ENCODE measurements at places on chromosomes 11 and 22.

DNA sequence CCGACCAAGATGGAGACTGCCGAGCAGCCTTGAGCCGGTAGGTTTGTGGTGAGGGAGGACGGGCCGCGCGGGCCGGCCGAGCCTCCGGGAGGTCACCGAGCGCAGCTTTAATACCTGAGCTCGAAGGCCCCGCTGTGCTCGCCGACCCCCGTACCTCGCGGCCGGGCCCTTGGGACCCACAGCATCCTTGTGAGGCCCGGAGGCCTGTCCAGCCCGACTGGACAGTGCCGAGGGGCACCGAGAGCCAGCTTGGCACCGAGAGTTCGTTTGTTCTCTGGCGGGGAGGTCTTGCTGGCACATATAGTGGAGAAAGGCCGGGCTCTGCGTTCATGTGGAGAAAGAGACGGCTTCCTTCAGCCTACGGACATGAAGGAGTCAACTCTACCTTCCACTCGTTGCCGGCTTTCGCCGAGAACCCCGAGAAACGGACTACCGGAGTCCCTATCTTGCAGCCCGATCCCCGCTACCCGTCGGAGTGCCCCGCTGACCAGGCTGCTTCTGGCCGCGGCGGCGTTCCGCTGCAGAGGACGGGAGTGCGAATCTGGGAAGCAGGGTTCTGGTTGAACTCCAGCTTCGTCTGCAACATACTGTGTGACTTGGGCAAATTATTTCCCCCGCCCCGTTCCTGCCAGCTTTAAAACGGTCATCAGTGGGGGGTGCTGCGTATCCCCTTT is 349 bp downstream of the TSSC4 start:
- peak; percentile 68 for DNase-seq

- peak; percentile 56 for DNase-seq
Observed at GRCh38 chr11:65595131-65595530, 469 bp downstream of the KCNK7 start.

DNA sequence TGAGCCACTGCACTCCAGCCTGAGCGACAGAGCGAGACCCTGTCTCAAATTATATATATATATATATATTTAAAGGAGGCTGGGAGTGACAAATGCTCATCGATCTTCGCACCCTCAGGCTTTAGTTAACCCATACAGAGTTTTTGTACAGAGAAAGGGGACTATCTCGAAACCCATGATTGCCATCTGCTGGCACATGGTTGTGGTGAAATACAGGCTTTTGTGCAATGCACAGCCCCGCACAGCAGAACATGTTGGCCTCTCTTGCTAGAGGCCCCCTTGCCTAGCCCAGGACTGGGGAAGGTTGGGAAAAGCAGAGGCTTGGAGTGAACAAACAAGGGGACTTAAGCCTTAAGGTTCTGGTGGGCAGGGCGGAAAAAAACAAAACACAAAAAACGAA is 3.6 kb downstream of the MYBPC3 start:
- DNase-seq: peak; percentile 52

DNA sequence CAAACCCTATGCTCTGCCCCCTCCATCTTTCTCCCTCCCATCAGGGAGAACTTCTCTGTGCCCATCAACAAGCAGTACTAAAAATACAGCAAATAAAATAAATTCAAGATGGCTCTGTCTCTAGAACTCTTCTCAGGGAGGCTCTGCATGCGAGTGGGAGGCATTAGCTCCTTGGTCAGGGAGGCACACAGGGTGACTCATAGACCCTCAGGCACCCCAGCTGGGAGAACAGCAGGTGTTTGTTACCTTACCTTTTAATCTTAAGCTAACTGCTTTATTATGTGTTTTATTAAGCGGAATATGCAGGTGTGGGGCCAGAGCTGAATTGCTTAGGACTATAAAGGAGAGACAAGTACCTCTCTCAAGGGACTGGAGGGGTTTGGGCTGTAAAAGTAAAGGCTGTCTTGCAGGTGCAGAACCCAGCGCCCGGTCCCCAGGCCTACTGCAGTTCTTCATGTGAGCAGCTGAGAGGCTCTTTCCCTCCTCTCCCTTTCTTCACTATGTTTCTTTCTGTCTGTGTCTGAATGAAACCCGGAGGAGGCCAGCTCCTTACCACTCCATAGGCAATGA is 20.8 kb downstream of the CSNK2A3 start:
- no peak for DNase-seq

DNA sequence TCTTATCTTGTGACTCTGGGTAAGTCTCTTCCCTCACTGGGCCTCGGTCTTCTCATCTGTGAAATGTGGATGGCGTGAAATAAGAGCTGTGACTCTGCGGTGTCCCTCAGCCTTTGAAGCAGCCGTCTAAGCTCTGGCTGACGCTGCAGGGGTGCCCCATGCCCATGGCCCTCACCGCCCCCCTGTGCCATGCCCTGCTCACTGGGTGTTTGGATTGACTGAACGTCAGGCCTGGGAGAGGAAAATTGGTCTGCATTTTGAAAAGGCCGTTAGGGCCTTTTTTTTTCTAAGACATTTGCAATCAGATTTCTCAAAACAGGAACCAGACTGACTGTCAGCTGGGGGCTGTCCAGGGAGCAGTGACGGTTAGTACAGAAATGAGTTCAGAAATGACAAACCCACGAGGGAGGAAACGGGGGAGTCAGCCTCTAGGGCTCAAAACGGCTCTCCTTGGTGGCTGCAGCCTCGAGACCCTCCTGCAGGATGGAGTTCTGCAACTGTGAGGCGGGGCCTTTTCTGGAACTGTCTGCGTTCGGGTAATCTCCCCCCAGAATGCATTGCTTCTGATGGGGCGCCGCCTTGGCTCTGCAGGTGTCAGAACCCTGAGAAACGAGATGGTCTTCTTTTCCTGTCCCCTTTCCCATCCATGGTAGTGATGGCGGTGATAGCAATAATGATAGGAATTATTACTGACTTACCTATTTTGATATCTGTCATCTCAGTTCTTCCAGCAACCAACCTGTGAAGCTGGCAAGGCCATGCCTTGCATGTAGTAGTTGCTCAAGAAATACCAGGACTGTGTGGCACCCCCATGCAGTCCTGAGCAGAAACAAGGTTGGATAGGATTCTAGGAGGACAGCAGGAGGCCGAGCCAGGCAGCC is 2.0 kb downstream of the GRK2 start:
- peak; percentile 48 for DNase-seq

- no peak for DNase-seq
Observed at GRCh38 chr22:30603801-30604200, 3.2 kb upstream of the TCN2 start.

GRCh38 chr11:46485856-46486443 is 94.4 kb upstream of the CHRM4 start:
- no peak for DNase-seq

DNA sequence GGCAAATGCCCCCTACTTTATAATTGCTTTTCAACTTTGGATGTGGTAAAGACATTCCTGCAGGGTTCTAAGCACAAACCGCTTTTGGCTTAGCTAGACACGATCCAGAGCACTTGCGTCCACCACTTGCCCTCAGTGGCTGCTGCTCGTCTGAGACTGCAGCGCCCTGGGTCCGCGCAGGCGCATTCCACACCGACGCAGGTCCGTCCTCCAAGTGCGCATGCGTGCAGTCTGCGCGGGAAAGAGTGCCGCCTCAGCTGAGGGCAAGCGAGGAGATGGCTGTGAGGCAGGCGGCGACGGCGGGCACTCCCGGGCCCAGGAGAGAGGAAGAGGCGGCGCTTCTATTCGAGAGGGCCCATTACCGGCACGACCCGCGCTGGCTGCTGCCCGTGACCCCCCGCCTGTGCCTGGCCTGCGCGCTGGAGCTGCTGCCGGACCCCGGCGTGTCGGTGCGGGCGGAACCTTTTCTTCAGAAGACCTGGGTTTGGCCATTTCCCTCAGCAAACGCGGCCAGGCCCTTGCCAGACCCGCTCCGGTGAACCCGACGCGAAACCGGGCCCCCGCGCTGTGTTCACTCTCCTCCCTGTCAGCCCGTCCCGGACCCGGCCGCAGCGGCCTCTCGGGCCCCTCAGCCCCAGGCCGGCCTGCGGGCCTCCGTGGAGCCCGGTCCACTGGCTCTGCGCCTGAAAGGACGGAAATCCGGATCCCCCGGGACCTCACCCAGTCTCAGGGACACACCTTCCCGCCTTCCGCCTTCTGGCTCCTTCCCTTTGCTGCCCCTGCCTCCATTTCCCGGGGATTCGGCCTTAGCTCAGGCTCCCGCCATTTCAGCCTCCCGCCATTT is at the start of gene MEI1:
Gene MEI1, plus strand, starts transcription at position 240 of the 844 bp plus-strand sequence. Its CDS starts 36 bp downstream, at position 276.
- peak; percentile 88 for DNase-seq

DNA sequence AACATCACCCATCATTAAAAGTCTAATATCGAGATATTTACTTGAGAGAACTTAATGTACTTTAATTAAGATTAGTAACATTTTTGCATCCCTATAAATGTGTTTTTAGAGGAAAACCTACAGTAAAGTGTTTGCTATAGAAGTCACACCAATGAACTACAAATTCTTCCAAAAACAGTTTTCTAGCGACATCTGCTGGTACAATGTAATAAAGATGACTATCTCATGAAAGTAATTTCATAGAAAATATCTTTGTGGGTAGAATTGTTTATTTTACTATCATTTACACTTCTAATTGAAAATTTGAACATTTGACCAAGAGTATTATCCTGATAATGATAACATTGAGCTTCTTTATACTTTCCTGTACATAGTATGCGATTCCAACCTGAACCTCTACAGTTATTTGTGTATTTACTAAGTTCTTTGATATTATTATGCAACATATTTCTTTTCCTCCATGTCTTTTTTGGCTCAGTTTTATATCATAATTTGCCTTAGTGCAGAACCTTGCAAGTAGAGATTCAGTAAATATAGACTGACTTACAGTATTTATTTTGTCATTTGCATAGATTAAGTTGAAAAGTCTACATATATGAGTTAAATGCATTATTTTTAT is 252.7 kb downstream of the TMEM135 start:
- peak; percentile 76 for DNase-seq

- DNase-seq: no peak
Observed at GRCh38 chr11:30046578-30046945, 29.7 kb upstream of the KCNA4 start.

DNA sequence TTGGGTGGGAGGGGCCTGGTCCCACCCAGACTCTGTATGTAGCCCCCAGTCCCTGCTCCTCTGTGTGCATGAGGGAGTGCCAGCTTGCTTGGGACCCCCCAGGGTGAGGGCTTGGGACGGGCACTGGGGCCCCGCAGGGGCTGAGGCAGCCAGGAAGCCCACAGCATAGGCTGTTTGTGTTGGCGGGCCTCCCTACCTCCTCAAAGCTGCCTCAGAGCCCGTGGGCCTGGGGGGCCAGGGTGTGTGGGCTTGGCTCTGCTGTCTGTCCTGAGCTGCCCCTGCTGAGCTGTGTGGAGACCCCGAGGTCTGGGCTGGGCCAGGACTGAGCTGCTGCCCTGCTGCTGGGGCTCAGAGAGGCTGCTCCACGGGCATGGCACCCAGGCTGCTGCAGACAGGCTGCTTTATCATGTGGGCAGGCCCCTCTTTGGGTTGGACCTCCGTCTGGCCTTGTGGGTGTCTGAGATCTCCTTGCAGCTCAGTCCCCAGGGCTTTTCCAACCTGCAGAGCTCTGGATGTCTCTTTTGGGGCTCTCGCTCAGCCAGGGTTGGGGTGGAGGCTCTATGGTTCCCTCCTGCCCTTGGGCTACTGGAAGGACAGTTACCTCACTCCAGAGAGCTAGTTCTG is 3.3 kb downstream of the TSPAN4 start:
- peak; percentile 66 for DNase-seq

DNA sequence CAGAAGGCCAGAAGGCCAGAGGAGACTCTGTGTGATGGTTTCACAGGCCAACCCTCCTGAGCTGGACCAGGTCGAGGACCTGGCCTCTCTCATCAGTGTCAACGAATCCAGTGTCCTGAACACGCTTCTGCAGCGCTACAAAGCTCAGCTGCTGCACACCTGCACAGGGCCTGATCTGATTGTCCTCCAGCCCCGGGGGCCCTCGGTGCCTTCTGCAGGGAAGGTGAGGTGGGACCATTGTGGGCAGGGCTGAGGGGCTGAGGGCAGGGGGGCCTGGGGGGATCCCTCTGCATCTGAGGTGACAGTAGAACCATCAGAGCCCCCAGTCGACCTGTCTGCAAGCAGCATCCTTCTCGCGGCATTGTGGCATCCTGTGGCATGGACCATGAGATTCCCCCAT is 30.3 kb downstream of the MYO18B start:
- no peak for DNase-seq

DNA sequence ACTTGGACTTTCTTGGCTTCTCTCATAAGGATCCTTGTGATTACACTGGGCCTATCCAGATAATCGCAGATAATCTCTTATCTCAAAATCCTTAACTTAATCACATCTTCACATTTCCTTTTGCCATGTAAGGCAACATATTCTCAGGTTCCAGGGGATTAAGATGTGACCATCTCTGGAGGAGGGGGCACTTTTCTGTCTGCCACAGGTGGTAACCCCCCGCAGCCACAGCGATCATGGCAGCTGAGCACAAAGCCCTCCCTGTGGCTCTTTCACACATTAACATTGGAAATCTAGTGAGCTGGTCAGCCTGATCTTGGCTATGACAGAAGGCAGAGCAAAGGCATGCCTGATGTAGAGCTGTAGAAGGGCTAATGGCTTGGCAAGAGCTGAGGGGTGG is 69.1 kb upstream of the CD82 start:
- no peak for DNase-seq

GRCh38 chr11:23124249-23124648 is 264.0 kb upstream of the CCDC179 start:
- no peak for DNase-seq

- no peak for DNase-seq
Observed at GRCh38 chr11:23166376-23166775, 306.1 kb upstream of the CCDC179 start.

DNA sequence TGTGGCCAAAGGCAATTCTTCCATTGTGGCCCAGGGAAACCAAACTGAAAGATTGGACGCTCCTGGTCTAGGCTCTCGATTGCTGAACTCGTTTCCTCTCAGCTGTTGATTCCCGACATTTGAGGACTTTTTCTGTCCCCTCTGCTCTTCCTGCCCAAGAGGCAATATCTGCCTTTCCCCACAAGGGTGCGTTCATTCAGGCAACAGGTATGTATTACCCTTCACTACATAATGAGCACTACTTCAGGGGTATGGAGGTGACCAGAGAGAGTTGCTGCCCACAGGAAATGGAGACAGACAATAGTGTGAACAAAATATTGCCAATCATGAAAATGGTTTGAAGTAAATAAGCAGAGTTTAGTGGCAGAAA is 8.2 kb downstream of the PTH start:
- DNase-seq: peak; percentile 20
